Right forelimb (tissue), 1 donor: ENCODE measurements at places on chromosomes 12 and 14.

DNA sequence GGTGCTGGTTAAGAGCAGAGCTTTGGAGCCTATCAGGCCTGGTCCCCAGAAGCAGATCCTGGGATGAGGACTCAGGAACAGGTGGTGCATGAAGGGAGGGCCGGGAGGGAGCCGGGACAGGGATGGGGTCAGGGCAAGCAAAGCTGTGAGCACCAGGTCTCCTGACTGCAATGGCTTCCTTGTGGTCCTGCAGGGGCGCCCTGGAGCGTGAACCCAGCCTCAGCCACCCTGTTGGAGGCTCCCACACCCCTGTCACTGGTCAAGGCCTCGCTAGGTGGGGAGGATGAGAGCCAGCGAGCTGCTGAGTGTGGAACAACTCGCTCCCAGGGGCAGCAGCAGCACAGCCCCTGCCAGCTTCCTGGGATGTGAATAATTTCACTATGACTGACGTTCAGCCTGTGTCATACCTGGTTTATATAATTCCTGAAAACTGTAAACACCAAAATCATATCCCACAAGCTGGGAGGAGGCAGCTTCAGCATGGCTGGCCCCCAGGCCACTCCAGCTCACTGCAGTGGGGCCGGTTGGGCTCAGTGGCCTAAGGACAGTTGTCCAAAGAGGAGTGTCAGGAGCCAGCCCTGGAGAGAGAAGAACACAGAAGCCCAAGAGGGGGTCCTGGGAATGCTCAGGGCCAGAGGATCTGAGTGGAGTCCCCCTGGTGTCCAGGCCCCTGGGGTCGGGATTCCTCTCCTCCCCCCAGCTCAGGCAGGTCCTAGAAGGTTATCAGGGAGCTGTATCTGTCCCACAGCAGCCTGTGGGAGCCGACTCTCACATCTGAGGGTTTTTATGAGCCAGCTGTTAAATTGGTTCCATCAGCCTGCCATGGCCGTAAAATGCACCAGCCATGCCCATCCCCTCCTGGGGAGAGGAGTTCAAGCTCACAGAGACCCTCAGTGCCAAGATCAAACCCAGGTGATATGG, 272.9 kb downstream of the ADGRD1 start:
- no peak for DNase-seq

GRCh38 chr14:24858052-24858451, 191.9 kb downstream of the STXBP6 start:
- no peak for DNase-seq

DNA sequence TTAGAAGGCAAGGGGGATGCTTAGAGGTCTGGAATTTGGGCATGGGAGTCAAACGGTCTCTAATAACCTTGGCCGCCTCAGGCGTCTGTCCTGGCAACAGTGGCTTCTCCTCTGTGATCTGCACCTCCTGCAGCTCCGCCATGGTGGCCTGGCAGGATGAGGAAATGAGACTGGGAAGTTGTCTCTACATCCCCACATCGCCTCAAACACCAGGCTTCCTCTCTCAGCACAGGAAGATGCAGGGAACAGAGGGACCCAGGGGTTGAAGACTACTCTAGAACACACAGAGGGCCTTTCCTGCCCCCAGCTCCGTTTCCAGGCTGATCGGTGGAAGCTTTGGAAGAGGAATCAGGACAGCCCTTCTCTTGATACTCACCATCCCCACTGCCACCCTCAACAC, 1.7 kb downstream of the NDRG2 start:
- peak; percentile 34 for DNase-seq

GRCh38 chr14:69917287-69917686, 38.1 kb downstream of the SMOC1 start:
- DNase-seq: no peak

- no peak for DNase-seq
Measured at GRCh38 chr14:74324931-74325361, 22.2 kb upstream of the ABCD4 start.

GRCh38 chr12:51866762-51867161, 18.2 kb upstream of the FIGNL2 start:
- DNase-seq: no peak

GRCh38 chr12:8840938-8841633, 18.7 kb downstream of the A2ML1 start:
- DNase-seq: no peak

DNA sequence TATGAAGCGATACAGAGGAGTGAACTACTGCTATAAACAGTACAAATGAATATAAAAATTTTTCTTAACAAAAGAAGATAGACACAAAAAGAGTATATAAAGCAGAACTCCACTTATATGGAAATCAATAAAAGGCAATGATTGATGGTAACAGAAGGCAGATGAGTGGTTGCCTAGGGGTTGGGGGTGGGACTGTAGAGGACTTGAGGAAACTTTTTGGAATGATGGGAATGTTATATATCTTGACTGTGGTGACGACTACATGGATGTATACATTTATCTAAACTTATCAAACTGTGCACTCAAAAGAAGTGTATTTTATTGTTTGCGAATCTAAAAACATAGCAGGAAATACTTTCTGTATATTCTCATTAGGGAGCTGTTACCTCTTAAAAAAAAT, 89.1 kb downstream of the PTCSC3 start:
- DNase-seq: no peak

DNA sequence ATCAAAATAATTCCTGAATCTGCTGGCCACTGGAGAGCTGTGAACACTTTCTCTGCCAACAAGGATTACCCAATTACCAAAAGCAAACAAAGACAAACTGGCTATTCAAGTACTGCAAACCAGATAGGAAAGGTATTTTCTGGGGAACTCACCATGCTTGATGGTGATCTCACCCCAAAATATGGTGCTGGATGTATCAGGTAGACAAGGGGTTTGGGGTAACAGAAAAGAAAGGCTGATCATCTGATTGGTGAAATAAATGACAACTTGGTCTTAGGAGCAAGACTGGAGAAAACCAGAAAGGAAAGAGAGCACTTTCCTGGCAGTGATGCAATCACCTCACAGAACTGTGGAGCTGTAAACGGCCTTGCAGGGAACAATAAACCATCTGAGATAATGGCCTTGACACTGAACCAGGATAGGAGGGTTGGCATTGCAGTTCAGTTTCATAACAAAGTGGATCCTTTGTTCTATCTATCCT, 31.0 kb upstream of the NPFF start:
- DNase-seq: no peak

- peak; percentile 78 for DNase-seq
Measured at GRCh38 chr14:99605299-99605961, 1.4 kb upstream of the CCDC85C start.

DNA sequence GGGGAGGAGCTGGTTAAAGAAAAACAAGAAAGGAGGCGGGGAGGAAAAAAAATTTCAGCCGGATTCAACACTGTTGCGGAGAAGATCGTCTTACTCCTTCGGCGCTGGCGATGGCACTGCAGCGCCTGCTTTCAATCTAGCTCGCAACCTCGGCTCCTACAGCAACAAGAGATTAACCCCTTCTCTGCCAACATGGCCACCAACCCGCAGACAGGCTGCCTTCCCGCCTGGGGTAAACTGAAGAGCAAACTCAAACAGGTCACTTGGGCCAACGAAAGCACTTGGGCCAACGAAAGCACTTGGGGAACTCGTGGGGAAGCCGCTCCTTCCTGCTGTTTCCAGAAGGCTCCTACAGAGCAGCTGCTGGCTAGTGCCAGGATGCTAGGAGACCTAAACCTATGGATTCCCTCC, 73.7 kb downstream of the CIT start:
- DNase-seq: peak; percentile 67

DNA sequence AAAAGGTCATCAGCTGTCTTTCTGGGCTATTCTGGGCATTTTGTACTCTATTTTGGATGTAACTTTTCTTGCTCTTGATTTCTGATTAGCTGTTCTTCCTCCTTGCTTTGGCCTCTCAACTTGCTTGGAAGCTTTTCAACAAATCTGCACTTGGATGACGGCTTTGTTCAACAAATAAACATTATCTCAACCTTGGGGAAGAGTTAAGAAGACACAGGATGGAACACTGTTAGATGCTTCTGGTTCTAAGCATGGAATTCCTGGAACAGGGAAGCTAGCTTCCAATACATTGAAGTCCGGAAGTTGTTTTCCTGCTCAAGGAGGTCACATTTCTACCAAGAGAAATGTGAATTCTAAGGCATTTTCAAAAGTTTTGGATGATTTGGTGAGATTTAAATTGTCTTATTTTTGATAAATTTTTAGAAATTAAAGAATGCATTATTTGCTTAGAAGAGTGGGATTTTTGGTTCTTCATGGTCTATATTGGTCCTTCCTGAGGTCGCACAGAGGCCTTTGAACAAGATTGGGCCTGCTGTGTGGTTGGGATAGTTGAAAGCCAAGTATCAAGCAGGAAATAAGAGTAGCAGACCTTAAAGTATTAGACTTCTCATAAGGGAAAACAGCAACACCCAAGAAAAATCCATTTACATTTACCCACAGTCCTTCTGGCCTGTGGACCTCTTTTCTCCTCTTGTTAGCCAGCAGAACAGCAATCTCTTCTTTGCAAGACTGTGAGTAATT, 59.2 kb downstream of the PPFIBP1 start:
- DNase-seq: no peak

GRCh38 chr12:115255962-115256361, 572.0 kb upstream of the TBX3 start:
- DNase-seq: no peak

DNA sequence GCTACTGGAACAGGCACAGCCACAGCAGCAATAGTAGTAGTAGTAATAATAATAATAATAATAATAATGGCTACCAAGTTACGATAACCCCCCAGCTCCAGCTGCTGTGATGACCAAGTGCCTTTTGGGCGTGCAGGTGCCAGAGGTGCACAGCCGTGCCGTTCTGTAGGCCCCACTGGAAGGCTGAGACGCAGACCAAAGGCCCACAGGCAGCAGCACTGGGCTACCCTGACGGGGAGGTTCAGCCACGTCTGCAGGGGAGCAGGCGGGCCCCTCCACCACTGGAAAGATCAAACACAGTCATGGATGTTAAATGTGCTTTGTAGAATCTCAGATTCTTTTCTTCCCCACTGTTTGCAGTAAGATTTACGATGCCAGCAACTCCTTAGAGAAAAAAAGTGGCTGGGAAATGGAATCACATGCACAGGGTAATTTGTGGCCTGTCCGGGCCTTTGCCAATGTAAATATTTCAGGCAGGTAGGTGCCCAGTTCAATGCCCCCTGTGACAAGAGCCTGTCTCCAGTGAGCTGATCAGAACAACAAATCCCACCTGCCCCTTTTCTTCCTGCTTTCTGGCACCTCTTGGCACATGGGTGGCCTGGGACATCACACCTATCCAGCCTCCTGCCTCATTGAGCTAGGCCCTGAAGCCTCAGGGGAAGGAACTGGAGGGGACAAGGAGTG, 32.6 kb downstream of the CCDC85C start:
- DNase-seq: no peak

- no peak for DNase-seq
Measured at GRCh38 chr14:87797001-87797400, 196.0 kb downstream of the GALC start.

DNA sequence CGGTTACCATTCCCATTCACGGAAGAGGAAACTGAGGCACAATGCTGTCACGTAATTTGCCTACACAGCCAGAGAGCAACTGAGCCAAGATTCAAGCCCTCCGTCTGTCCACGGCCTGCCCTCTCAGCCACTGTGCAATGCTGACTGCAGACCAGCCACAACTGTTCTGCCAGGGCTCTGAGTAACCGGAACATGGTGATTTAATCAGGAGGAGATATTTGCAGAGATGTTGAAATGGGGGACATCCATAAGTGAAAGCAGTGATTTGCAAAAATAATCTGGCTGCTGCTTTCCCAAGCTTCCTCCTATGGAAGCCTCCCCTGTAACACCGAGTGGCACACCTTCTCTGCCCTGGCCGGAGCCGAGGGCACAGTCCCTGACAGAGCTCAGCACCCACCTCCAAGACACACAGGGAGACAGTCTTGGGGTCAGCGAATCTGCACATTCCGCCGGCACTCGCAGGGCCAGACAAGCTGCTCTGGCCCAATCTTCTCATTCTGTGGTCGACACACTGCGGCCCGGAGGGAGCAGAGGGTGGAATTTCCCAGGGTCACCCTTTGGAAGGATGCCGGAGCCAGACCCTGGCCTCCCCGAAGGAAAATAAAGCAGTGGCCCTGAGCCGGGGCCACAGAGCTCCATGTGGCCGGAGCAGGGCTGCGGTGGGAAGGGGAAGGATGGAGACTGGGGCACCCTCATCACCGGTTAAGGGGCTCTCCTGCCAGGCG, 158.2 kb upstream of the DIO3 start:
- DNase-seq: no peak

GRCh38 chr14:33767586-33768457, 183.1 kb downstream of the EGLN3 start:
- DNase-seq: no peak

DNA sequence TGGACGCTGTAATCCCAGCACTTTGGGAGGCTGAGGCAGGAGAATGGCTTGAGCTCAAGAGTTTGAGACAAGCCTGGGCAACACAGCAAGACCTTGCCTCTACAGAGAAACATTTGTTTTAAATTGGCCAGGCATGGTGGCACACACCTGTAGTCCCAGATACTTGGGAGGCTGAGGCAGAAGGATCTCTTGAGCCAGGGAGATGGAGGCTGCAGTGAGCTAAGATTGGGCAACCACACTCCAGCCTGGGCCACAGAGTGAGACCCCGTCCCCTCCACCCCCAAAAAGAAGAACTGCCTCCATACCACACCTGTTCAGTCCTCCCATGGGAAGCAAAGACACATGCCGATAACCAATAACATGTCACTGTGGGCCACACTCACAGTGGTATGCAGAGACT, 19.2 kb downstream of the CCDC85C start:
- DNase-seq: no peak

DNA sequence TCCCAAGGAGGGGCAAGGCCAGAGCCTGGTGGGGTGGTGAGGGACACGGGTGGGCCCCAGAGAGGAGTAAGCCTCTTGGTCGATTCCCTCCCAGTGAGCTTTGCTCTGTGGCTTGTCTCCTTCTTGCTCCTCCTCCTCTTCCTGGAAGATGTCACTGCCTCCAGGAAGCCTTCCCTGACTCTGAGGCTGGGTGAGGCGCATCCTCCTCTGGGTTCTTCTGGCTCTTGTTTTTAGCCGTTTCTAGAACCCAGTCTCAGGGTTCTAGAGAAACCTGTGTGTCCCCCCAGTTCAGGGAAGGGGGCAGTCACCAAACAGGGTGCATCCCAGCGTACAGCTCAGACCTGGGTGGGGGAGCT, 12.6 kb downstream of the KIF26A start:
- no peak for DNase-seq

GRCh38 chr12:124513297-124513867, 54.0 kb downstream of the NCOR2 start:
- no peak for DNase-seq

- no peak for DNase-seq
Measured at GRCh38 chr14:69484444-69485314, at the start of gene PLEKHD1. Gene PLEKHD1 (plus strand): TSS chr14:69484728. CDS start chr14:69484966, 238 bp downstream.

DNA sequence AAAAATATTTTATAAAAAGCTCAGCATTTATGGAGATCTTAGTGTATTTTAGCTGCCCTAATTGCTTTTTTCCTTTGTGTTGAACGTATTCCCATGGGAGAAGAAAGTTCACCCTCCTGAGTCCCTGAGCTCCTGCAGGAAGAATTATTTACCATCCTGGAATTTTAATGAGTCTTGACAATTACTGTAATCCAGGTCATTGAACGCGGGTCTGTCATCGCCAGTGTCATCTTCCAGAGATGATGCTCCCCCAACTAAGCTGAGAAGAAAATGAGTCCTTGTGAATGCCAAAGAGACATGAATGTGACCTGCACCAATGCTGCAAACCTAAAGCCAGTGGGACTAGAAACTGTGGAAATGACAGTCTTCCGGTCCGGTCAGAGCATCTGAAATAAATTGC, 129.5 kb downstream of the FBXL14 start:
- DNase-seq: no peak
